ENCODE measurements at places on chromosomes 4 and X.

GRCh38 chr4:100895556-100896197, 377.9 kb upstream of the EMCN start:
- no peak for DNase-seq

- DNase-seq, result peak; percentile 59
These were observed 6.0 kb downstream of the WWC2 start for GRCh38 chr4:183105092-183105491.

DNA sequence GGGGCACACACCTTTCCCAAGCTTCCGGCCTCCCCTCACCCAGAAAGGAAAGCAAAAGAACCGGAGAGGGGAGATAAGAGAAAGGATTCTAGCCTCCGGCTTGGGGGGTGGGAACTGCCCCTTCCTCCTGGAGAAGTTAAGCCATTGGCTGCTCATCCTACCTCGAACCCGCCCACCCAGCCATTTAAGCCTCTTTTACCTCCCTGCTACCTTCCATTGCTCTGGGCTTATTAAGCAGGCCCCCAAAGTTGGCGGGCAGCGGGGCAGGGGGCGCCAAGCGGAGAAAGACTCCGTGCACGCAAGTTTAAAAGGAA, 2.3 kb downstream of the MAML3 start:
- DNase-seq, result peak; percentile 92

DNA sequence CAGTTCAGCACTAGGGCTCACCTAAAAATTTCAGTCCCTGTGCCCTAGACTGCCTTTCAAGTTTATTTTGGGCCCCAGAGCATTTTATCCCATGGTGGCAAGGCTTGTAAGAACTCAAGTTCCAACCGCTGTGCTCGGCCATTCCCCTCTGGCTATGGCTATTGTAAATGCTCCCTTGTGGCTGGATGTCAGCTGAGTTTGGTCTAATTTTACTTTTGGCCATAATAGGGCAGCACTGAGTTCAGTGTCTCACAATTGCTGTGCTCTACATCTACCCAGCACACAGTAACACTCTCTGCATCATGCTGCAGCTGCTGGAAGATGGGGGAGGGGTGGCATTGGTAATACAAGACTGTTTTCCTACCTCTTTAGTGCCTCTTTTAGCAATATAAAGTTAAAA, 210.8 kb upstream of the IRS4 start:
- DNase-seq, result no peak

- DNase-seq, result no peak
These were observed 61.9 kb upstream of the FAM47B start for GRCh38 chrX:34880656-34881055.

- DNase-seq, result no peak
These were observed 333.2 kb upstream of the MAD2L1 start for GRCh38 chr4:120399826-120400225.

- peak; percentile 57 for DNase-seq
These were observed 55.1 kb downstream of the RAB40A start for GRCh38 chrX:103464072-103464773.

DNA sequence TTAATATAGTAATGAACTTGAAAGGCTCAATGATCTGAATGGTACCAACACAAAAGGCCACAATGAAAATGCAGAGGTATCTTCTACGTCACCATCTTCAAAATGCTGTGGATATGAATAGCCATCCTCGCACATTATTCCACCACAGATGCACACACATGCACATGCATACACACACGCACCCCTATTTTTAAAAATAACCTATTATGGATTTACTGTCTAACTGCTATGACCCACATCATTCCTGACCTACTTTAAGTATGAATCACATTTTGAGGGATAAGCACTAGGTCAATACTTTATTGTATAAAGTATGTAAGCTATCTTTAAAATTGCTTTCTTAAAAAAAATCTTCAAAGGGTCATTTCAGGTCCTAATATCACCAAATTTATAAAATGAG, 24.4 kb upstream of the CORIN start:
- no peak for DNase-seq

- no peak for DNase-seq
These were observed 661 bp upstream of the RBM41 start for GRCh38 chrX:107119283-107119682.

Measured in H9 (cell line).